ENCODE measurements at places on chromosomes 6 and 20.

DNA sequence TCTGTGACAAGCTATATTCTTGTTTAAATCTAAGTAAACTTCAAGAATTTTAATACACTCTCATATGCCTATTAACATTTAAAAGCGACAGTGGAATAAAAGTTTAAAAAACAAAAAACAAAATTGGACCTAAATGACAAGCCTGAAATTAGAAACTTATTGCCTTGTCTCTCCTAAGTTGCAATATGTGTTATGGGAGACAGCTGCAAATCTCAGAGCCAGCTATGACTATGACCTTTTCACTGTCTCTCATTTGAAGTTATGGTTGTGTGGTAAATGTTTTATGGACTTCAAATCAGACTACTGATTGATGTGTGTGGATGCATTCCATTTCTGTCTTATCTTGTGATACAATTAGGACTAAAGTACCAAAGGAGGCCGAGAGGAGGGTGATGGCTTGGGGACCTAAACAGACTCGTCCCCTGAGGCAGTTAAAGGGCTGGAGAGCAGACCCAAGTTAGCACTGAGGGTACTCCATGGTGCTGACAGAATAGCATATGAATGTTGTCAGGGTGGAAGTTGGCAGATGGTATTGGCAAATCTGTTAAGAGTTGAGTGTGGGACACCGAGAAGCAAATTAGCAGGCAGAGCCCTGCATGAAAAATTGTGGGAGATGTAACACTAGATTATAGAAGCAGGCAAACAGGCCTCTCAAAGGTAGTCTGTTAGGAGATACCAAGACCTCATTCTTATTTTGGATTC, 930.1 kb upstream of the MAN1A1 start:
- no peak for DNase-seq

- DNase-seq: no peak
Measured at GRCh38 chr20:36249450-36249849, 13.2 kb downstream of the AAR2 start.

DNA sequence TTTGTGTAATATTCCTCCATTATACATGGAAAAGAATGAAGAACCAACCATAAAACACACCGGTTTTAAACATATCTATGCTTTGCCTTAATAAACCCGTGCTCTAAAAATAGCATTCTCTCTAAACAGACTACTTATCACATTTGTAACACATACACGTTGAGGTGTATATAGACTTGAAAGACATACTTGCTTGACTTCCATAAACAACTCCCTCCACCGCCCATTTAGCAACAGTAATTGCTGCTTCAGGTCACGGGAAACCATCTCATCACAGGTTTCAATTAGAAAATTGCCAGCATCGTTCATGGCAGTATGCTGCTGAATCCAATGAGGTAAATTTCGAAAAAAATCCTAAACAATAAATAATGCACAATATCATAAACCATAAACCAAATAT, 174.0 kb downstream of the SYNE1 start:
- no peak for DNase-seq

DNA sequence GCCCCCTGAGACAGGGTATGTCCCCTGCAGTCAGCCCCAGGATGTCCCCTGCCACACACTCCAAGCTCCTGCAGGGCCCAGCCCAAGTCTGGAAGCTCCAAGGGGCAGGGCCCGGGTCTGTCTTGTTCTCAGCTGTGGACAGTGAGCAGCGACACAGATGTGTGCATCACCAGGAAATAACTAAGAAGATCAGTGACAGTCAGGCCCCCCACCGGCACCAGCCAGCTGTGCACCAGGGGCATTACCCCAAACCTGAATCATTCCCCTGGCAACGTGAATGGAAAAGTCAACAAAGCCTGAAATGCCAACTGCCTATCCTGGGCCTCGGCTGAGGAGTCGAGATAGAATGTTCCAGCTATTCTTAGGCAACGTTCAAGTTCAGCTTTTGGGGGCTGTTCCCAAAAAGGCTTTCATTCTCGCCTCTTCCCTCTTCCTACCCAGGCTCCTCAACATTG, 105.0 kb downstream of the PREX1 start:
- DNase-seq: no peak

GRCh38 chr6:70957284-70957617, 391 bp upstream of the B3GAT2 start:
- no peak for DNase-seq

- no peak for DNase-seq
Measured at GRCh38 chr20:50280851-50281655, 90.4 kb downstream of the CEBPB start.

- peak; percentile 21 for DNase-seq
Measured at GRCh38 chr20:34049897-34050695, 56.4 kb downstream of the RALY start.

Measured in heart right ventricle (tissue), 16 donors.